Activated naive CD4-positive, alpha-beta T cell (primary cell): ENCODE measurements at places on chromosomes 1 and 21.

- no peak for DNase-seq
Observed at GRCh38 chr1:111855260-111855659, 99.6 kb downstream of the DDX20 start.

DNA sequence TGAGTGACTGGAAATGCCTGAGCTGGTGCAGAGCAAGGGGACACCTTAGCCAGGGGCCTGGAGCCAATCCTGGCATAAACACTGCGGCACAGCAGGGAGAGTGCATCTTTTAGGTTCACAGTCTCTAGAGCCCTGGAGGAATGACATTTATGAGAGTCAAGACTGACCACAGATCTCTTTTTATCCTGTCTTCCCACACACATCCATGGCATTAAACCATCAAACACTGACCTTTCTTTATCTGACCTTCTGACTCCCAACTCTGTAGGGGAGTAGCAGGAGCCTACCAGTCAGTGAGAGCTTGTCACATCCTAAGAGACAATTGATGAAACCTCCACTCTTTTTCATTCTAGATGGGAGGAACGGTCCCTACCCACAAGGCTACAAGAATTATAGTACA lies 7.9 kb downstream of the CD34 start:
- DNase-seq: no peak

DNA sequence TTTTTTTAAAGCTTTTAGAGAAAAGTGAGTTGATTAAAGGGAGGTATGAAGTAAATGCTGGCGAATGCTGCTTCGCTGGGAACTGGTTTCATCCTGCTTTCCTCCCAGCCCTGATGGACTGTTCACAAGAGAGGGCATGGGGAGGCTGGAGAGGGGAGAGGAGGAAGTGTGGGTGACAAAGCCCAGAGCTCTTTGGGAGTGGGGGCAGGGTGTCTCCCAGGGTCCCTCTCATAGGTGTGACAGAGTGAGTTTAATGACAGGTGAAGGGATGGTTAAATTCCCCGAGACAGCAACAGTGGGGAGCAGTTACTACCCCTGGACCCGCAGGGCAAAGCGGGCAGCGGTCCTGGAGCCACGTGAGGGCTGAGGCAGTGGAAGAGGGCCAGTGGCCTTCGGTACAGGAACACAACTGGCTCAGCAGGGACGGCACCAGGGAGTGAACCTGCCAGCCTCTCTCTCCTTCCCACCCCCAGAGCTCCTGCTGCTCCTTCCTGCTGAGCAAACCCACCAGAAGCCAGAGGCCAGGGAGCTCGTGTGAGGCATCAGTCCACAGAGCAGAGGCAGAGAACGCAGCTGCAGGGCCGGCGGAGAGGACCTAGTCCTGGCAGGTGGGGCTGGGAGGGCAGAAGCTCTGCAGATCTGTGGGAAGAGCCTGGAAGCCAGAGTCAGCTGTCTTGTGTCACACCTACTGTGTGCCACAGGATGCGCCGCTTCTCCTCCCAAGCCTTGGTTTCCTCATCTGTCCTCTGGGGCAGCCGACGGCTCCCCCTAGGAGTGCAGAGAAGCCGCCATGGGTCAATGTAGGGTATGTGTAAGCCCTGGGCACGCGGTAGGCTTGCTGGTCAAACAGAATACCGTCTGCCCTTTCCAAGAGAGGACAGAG lies 20.9 kb upstream of the LRP8 start:
- no peak for DNase-seq

DNA sequence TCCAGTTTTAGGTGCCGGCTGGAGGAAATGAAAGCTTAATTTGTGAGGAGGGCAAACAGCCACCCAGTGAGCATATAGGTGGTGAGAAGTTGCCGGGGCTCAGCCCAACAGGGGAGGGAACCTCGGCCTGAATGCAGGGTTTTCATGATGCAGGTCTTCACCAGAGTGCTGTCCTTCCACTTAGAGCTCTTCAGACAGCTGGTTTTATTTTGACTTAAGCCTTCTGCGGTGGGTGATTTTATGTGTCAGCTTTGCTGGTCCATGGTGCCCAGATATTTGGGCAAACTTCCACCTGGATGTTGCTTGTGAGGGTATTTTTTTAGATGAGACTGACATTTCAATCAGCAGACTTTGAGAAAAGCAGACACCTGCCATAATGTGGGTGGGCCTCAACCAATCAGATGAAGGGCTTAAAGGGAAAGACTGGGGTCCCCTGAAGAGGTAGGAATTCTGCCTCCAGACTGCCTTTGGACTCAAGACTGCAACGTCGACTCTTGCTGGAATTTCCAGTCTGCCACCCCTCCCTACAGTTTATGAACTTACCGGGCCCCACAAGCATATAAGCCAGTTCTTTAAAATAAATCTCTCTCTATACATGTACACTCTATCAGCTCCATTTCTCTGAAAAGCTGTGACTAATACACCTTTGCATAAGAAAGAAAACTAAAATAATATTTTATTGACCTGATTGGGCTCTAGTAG lies 72.8 kb downstream of the RHOU start:
- no peak for DNase-seq

DNA sequence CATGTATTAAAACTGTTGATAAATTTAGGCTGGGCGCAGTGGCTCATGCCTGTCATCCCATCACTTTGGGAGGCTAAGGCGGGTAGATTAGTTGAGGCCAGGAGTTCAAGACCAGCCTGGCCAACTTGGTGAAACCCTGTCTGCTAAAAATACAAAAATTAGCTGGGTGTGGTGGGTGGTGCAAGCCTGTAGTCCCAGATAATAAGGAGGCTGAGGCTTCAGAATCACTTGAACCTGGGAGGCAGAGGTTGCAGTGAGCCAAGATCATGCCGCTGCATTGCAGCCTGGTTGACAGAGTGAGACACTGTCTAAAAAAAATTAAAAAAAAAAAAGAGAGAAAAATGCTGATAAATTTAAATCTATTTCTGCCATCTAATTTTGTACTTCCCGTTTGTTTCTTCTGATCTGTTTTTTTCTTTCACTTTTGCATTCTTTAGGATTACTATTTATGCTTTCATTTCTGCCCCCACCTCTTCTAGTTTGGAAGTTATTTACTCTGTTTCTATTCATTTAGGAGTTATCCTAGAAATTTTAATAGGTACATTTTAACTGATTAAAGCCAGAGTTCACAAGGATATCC lies 3.2 kb upstream of the DENND1B start:
- no peak for DNase-seq

GRCh38 chr1:36107394-36107793 lies 17.6 kb downstream of the COL8A2 start:
- no peak for DNase-seq

DNA sequence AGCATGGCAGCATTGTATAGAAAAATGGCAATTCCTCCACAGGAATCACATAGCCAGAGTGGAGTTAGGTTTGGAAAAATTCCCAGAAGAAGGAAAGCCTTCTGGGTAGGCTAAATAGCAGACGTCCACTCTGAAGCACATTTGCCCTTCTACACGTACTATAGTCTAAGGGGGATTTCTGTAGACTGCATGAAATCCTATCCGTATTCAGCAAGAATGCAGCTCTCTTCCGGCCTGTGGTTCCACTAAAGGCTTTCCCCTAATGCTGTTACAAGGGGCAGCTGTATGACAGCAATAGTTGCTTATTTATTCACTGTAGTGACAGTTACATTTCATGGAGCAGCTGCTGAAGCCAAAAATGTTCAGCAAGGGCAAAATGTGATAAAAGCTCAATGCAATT lies 263.6 kb downstream of the RWDD3 start:
- DNase-seq: no peak

DNA sequence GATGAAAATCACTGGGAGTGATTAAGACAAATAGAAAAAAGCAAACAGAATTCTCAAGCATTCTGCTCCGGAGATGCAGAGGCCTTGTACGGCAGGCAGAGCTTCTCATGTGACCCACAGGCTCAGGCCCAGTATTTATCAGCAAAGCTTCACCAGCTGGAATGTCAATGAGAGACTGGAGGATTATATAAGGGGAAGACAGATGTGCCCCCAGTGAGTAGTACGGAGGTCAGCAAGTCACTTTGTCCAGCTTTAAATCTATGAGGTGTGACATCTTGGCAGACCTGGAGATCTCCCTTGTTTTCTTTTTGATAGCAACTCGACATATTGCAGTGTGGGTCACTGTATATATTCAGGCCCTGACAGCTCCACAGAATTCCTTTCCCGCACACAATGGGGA lies 106.8 kb downstream of the HHIPL2 start:
- DNase-seq: no peak

DNA sequence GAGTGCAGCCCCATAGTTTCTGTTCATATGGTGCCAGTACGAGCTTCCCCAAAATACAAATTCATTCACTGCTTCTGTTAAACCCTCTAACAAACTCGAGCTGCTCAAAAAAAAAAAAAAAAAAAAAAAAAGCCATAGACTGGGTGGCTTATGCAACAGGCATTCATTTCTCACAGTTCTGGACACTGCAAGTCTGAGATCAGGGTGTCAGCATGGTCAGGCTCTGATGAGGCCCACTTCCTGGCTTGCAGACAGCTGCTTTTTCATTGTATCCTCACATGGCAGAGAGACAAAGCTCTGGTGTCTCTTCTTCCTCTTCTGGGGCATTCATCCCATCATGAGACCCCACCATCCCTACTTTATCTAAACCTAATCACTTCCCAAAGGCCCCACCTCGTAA lies 121.6 kb downstream of the PTBP2 start:
- DNase-seq: no peak

- peak; percentile 53 for DNase-seq
Observed at GRCh38 chr1:198681831-198682759, 43.3 kb downstream of the PTPRC start.

DNA sequence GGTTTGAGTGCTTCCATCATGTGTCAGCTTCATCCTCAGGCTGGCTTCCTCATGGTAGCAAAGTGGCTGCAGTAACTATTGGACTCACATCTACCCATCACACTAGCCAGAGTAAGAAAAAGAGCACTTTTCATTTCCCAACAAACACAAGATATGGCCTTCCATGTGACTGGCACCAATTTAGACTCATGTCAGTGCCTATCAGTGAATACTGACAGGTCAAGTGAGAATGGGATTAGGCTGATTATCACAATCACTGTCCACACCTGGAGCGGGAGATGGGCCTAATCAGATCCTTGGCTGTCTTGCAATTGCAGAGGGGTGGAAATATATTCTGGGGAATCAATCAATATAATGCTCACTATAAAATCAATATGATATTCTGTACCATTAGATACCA lies 2.9 kb upstream of the RABGAP1L start:
- no peak for DNase-seq

DNA sequence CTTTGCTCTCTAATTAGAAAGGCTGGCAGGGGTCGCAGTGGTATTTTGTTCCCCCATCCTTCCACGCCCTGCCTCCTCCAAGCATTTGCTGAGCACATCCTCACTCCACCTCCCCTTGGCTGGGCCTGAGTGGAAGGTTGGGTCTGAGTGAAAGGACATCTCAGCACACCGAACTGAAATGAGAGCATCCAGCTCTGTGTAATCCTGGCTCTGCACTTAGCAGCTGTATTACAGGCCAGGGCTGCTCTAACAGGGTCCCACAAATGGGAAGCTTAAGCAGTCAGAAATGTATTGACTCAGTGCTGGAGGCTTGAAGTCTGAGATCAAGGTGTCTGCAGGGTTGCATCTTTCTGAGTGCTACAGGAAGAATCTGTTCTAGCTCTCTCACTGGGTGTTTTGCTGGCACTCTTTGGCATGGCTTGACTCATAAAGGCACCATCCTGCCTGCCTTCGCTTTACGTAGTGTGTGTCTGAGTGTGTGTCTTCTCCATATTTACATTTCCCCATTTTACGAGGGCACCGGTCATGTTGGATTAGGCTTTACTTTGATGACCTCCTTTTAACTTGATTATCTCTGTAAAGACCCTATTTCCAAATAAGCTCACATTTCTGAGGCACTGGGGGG lies 48.5 kb upstream of the IGSF21 start:
- DNase-seq: no peak

DNA sequence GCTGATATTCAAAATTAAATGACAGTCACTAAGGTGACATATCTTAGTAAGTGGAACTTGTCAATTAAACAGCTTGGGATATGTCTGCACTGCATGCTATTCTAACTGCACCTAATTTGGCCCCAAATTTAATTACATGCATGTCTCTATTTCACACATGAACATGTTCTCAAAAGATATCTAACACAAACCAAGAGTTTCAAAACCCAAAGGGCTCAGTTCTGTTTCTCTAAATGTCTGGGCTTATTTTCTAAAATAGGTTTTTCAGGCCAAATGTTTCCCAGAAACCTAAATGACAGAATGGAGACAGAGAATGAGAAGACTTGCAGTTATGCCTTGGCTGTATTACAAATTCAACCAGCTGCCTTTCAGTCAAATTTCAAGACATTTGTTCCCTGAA lies 11.3 kb downstream of the RAB29 start:
- DNase-seq: no peak

DNA sequence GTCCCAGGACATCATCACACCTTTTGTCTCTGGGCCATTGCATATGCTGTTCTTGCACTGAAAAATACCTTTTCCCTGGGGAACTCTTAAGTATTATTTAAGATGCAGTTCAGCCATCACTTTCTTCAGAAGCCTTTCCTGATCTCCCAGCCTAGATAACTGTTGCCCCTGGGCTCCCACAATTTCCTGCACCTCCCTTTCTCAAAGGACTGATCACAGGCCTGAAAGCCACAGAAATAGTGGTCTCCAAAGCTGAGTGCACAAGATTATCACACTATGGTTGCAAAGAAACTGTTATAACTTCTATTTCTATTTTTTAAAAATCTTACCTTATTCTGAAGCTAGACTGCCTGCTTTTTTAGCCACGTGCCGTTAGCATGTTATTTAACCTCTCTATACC lies 2.8 kb upstream of the ZSCAN20 start:
- DNase-seq: no peak

GRCh38 chr1:23451441-23451840 lies 26.9 kb upstream of the TCEA3 start:
- DNase-seq: no peak

DNA sequence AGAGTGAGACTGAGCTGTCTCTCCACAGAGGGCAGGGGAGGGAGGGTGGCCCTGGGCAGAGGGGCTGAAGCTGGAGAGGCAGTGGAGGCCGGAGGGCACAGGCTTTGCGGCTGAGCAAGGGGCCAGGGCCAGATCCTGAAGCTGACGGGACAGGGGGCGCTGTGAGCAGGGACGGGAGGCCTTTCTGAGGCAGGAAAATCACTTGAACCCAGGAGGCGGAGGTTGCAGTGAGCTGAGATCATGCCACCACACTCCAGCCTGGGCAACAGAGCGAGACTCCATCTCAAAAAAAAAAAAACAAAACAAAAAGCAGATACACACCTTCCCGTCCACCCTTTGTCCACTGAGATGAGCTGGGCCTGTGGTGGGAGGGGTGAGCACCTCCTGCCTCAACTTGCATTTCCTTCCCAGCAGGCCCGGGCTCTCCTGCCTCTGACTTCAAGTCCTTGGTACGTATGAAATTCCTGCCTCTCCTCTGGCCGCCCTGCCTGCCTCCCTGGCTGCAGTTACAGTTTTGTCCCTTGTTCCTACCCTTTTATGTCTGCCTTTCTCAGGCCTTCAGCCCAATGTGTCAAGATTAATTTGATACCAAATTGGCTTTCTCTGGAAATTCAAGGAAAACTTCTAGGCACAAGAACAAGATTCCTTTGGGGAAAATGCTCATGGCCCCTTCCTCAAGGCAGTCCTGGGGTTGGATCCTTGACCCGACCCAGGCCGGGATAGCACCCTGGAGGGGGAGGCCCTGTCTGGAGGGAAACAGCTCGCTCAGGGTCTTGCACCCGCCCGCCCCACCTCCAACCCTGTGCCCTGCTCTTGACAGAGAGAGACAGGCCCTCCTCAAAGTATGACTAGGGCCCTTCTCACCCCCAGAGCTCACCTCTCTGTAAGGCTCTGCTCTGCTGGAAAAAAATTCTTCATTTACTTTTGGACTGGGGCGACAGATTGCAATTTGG lies 11.2 kb upstream of the ADAMTSL4 start:
- DNase-seq: no peak

GRCh38 chr21:31728952-31729351 lies 3.0 kb downstream of the SCAF4 start:
- no peak for DNase-seq
